Activated CD8-positive, alpha-beta memory T cell treated with anti-CD3 and anti-CD28 coated beads for 24 hours (primary cell): ENCODE measurements at places on chromosomes 5 and 9.

GRCh38 chr5:161256957-161257356 lies 289.6 kb downstream of the GABRB2 start:
- DNase-seq = no peak

DNA sequence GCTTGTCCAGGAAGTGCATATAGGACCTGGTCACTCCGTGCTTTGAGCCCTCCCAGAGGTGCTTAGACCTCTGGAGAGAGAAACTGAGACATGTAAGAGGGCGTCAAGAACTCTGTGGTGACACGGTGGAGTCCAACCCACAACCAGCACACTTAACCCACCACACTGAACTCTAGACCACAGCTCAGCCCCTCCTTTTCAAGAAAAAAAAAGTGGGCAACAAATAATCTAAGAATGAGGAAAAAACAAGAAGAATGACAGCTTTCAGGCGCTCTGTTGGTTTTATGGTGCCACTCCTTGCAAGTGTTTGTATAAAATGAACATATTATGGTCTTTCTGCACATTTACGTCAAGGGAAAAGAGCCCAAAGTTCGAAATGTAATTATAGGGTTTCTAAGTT lies 50.2 kb upstream of the SNAPC3 start:
- no peak for DNase-seq

DNA sequence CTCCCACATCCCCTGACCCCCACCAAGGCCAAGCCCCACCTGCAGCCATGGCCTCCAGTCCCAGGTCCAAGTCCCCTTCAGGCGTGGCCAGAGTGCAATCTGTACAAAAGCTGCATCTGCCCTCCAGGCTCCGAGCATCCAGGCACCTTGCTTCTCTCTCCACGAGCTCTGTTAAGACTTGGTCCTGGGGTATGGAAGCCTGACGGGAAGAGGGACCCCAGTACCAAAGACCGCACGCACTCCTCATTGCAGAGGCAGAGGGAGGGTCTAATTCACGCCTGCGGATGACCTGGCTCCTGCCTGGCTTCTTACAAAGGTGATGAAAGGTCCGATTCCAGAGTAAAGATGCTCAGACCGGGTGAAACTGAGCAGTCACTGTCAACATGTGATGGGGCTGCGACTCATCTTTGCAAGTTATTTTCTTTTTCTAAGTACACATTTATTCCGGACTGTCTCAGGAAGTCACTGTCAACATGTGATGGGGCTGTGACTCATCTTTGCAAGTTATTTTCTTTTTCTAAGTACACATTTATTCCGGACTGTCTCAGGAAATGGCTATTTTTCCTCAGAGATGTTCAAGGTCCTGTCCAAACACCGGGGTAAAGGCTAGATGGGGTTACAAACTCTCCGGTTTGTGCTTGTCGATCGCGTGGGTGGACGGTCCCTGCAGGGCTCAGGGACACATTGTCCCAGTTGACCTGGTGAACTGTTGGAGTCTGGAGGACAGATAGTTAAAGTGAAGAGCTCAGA lies 252.0 kb upstream of the IRX4 start:
- no peak for DNase-seq

DNA sequence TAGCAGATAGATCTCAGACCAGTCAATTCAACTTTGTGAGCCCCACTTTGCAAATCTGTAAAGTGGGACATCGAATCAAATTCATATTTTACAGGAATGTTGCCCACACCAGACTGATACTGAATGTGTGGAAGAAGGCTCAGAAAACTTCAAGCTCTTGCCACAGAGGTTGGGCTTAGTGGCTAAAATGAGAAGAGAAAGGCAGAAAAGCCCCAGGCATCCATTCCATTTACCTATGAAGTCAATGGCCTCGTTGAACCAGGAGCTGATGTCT lies 1.7 kb downstream of the DUSP1 start:
- DNase-seq = no peak

DNA sequence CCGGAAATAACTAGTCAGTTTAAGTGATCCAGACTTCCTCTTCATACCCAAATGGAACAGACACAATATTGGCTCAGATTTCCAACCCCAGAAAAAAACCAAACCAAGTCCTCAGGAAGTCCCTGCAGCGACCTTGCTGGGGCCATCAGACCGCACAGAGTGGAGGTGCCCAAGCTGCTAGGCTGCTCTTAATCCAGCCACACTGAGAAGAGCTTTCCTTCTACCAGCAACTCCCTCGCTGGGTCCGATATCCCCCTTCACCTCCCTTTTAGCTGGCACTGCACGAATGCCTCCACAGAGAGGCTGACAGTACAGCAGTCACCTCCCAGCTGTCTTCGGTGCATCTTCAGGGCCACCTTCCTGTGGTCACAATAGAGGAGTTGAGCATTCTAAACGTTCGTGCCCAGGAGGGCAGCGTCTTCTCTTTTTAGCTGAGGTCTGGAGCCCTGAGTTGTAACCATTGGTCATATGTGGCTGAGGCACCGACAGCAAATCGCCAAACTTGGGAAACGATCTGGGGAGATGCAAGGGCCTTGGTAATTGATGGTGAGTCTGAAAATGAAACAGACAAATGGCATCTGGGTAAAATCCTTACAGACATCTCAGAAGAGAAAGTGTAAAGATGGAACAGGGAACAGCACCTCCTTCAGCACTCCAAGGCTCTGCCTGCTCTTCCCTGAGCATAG lies 5.7 kb downstream of the NAIF1 start:
- peak; percentile 62 for DNase-seq

- DNase-seq = no peak
Measured at GRCh38 chr9:132602207-132602606, 19.8 kb downstream of the BARHL1 start.

DNA sequence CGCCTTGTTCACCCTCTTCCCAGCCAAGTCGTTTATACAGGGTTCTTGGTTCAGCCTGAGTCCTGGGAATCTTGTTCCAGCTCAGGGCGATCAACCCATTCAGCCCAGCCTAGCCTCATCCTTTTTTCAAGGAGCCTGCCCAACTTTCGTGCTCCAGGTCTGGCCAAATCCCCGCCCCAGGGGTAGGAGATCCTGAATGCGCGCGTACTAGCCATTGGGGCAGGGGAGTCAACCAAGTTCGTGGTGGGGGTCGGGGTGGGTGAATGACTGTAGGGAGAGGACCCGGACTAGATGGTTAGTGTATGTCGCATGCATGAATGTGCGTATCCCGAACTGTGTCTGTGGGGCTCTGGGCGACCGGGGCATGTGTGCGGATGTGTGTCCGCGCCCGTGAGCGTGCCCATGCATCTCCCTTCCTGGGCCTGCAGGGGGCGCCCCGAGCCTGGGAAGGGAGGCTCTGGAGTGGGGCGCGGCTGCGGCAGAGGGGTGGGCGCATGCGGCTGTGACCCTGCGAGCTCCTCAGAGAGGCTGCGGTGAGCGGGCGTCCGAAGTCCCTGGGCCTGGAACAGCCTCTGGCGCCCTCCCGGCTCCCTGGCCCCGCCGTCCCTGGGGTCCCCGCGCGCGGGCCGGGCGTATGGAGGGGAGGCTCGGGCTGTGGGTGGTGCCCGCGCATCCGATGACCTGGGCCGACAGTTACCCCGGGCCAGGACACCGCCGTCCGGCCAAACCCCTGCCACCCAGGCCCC lies 8.7 kb downstream of the CCL21 start:
- peak; percentile 94 for DNase-seq

GRCh38 chr9:38423973-38424843 lies at the start of gene IGFBPL1:
TSS of gene IGFBPL1 (minus strand) at chr9:38424454. CDS start at chr9:38424424, 30 bp downstream.
- no peak for DNase-seq

DNA sequence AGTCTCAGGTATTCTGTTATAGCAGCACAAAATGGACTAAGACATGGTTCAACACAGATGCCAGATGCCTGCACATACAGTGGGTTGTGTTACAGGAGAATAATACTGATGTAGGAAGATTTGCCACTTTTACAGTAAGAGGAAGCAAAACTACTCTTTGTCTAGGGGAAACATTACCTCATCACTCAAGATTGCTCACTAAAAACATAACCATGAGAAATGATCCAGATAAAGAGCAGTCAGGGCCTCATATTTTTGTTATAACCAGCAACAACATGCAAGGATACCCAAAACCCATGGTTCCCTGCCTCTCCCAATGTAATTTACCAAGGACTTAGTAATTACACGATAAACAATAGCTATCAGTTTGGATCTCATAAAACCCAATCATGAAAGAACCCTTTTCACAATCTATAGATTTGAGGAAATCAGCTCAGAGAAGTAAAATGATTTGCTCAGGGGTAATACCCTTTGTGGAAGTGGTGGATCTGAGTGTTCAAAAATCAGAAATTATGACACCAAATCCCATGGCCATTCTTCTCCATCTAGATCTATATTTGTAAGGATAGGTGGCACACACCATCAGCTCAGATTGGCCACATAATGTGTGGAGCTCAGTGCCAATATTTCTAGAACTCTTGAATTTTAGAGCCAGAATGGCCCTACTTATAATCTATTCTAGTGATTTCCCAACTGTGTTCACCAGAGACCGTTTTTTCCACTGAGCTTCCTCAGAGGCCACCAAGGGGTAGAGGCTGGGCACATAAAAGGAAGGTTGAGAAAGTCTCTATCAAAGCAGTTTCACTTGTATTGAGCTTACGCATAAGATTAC lies 27.8 kb downstream of the DPYSL3 start:
- DNase-seq = no peak

GRCh38 chr5:88792144-88792840 lies 90.7 kb downstream of the MEF2C start:
- DNase-seq = no peak
